Foreskin keratinocyte (primary cell): ENCODE measurements at places on chromosomes 6 and 20. TPM values are rescaled to one million over a fixed set of nuclear protein-coding genes. Genes with fewer than 3 reads are reported as not detected.

GRCh38 chr6:109507490-109508072 lies 24.6 kb upstream of the ZBTB24 start:
- no peak for DNase-seq

- DNase-seq = no peak
Measured at GRCh38 chr6:8539453-8539852, 104.1 kb upstream of the SLC35B3 start.

- no peak for DNase-seq
Measured at GRCh38 chr20:15512916-15513315, 1060.3 kb downstream of the KIF16B start.

The CCR6 gene
- polyA plus RNA-seq = not detected in 2 replicates

- DNase-seq = no peak
Measured at GRCh38 chr20:24744747-24745146, 204.3 kb upstream of the CST7 start.

- no peak for DNase-seq
Measured at GRCh38 chr6:74603322-74604076, 602.4 kb downstream of the COL12A1 start.

- DNase-seq = no peak
Measured at GRCh38 chr20:50562262-50562701, 52.1 kb downstream of the PTPN1 start.

DNA sequence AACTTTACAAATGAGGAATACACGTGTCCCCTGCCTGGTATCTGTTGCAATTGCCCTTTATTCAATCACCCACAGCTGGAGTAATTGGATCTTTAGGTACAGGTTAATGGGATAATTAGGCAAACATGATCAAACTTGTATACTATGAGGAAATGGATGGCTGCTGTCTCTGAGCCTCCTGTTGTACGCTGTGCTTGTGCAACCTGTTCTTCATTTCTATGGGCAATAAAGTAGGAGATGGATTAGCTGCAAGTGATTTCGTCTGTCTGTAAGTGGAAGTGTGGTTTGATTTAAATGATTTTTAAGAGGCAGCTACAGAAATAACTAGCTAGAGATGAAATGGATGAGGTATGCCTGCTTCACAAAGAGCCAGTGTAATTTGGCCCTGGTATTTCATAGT lies 474.1 kb downstream of the RNF144B start:
- peak; percentile 16 for DNase-seq
